ENCODE measurements at places on chromosomes 16 and 17. TPM values are rescaled to one million over a fixed set of nuclear protein-coding genes. Genes with fewer than 3 reads are reported as not detected.
A peak's percentile ranks its signal among the peaks of the same experiment; 100 is the strongest.

DNA sequence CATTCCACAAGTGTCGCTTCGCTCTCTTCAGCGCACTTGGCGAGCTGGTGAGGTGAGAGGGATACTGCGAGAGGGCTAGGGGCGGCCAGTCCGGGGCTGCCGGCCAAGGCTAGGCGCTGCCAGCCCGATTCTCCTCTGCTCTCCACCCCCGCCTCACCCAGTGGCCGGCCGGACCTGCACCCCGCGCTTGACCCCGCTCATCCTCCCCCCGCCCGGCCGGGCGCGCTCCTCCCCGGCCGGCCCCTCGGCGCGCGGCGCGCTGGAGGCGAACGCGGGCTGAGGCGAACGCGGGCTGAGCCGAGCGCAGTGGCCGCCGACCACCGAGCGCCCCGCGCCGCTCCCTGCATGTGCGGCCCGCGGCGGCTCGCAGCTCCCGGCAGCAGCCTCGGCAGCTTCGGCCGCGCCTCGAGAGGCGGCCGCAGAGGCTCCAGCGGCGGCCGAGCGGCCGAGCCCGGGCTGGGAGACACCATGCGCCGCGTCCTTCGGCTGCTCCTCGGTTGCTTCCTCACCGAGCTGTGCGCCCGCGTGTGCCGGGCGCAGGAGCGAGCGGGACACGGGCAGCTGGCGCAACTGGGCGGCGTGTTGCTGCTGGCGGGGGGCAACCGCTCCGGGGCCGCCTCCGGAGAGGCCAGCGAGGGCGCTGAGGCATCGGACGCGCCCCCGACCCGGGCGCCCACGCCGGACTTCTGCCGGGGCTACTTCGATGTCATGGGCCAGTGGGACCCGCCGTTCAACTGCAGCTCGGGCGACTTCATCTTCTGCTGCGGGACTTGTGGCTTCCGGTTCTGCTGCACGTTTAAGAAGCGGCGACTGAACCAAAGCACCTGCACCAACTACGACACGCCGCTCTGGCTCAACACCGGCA lies at the start of gene SHISA9:
Gene SHISA9 (plus strand): TSS at position 2 of the 865 bp plus-strand sequence.
- no peak for DNase-seq

GRCh38 chr17:55230716-55231115 lies 34.0 kb upstream of the HLF start:
- no peak for DNase-seq

The DHX8 gene
- total RNA-seq, result 23.2 TPM

The GPRC5C gene
- total RNA-seq, result 49.4 TPM

GRCh38 chr16:56233795-56234566 lies 42.7 kb downstream of the GNAO1 start:
- DNase-seq, result no peak

DNA sequence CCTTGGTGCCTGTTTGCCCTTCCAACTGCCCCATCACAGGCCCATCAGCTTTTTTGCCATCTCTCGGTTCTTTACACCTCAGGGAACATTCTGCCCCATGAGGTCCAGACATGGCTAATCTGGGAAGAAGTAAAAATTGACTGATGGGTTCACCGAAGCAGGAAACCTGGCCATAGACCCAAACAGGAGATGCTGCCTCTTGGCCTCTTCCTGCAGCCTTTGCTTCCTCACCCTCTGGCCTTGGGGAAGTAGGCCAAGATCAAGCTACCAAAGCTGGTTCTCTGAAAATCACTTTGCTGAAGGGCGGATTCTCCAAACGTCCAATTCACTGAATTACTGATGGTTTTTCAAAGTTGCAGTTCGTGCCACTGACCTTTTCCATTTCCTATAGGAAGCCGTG lies 56.1 kb downstream of the ARSG start:
- DNase-seq, result no peak

DNA sequence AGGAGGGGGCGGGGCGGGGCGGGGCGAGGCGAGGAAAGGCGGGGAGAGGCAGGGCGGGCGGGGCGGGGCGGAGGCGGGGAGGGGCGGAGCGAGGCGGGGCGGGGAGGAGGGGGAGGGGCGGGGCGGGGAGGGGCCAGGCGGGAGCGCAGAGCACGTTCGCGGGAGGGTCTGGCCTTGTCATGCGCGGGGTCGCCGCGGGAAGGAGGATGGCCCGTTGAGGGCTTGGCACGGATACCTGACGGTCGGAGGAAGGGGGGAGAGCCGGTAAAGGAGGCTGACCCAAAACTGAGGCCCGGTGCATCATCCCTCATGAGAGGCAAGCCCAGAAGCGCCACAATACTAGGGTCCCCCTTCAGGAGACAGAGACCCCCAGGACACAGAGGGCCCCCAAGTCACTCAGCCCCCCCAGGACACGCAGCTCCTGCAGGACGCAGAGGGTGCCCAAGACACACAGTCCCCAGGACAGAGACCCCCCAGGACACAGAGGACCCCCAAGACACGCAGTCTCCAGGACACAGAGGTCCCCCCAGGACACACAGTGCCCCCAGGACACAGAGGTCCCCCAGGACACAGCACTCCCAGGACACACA lies 593 bp upstream of the WDR45B start:
- DNase-seq, result peak; percentile 66

The SYNRG gene
- 18.7 TPM for total RNA-seq

- DNase-seq, result no peak
Observed at GRCh38 chr17:71237903-71238538, 882.8 kb upstream of the SOX9 start.

DNA sequence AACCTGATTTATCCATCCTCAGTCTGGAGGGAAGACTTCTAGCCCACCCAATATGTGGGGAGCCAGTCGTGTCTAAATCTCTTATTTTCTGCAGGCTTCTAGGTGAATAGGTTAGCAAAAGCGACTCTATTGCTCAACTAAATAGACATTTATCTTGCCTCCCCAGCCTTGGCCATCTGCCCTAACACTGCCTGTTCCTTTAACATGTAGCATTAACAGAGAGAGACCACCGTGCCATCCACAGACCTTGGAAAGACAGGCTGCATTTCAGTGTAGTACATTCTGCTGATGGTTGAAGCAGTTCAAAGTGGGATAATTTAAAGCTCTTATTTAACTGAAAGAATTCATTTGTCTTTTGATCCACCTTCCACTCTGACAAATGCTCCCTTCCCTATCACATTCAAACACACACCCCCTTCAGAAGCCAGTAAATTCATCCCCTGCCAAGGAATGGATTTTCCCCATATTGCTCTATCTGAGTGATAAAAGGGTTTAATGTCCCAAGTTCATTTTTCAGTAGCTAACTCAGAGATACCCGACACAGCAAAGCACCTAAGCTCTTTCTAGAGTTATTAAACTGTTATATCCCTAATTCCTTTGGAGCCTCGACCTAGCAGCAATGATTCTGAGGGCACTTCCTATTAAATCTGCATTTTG lies 58.1 kb upstream of the COX10 start:
- DNase-seq, result no peak

DNA sequence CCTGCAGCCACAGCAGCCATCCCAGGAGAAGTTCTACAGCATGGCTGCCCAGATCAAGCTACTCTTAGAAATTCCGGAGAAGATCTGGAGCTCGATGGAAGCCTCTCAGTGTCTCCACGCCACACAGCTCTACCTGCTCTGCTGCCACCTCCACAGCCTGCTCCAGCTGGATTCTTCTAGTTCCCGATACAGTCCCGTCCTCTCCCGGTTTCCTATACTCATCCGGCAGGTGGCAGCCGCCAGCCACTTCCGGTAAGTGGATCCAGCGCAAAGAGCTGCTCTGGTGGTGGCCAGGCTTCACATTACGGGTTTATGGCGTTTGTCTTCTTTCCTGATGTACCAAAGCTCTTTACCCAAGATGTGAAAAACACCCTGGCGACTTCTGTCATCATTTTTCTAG lies 3.6 kb downstream of the COG1 start:
- peak; percentile 64 for DNase-seq

The NUDT16L1 gene
- total RNA-seq, result 7.0 TPM

The ITGB3 gene
- total RNA-seq, result 0.84 TPM

DNA sequence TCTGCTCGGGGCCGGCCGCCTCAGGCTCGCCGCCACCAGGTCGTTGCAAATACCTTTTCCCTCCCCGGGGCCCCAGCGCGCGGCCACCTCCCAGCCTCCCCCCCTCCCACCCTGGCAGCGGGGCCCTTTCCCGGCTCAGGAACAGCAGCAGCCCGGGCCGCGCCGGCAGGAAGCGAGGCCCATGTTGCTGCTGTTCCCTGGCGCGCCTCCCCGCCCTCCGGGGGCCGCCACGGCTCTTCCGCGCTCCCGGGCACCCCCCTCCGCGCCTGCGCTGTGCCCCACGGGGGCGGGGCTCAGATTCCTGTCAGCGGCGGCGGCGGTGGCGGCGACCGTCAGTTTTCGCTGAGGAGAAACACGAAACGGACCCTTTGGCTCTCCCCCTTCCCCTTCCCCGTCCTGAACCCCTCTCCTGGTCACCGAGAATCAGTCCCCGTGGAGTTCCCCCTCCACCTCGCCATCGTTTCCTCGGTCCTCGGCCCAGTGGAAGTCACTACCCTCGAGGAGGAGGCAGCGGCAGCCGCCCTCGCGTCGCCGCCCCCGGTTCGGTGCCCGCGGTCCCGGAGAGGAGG lies at the start of gene NFAT5:
Gene NFAT5 (plus strand): TSS at position 296 of the 569 bp plus-strand sequence. CDS start 336 bp downstream, outside the sequence.
- peak; percentile 97 for DNase-seq

- DNase-seq, result no peak
Observed at GRCh38 chr17:72301887-72302286, 181.1 kb downstream of the SOX9 start.

The TMEM100 gene
- total RNA-seq, result 0.60 TPM

The ADGRG1 gene
- total RNA-seq, result 51.3 TPM

DNA sequence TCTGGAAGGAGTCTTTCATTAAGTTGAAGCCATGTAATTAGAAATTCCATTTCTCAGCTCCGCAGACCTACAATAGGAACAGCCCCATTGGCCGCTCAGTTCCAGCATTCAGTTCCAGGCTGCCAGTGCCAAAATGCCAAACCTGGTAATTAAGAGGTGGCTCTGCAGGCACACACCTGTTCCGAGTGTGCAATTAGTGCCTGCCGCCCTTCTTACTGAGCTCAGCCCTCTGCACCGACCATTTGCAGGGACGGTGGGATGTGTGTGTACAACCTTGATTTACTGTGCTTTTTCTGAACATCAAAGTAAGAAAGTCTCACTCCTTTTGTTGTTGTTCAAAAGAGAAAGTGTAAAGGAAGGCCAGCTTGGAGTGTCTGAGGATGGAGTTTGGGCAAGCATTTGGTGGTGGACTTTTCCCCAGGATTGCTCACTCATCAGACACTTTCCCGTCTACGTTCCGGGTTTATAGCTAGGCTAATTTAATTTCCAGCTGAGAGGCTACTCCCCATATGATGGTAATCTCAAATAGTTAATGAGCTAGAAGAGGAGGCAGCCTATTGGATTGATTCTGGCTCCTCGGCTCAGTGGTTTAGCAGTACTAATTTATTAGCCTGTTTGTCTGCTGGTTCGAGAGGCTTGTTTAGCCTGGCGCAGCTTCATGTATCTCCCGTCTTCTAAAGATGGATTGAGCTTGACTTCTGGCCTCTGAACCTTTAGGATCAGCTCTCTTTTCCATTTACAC lies 20.0 kb downstream of the HS3ST3B1 start:
- no peak for DNase-seq

DNA sequence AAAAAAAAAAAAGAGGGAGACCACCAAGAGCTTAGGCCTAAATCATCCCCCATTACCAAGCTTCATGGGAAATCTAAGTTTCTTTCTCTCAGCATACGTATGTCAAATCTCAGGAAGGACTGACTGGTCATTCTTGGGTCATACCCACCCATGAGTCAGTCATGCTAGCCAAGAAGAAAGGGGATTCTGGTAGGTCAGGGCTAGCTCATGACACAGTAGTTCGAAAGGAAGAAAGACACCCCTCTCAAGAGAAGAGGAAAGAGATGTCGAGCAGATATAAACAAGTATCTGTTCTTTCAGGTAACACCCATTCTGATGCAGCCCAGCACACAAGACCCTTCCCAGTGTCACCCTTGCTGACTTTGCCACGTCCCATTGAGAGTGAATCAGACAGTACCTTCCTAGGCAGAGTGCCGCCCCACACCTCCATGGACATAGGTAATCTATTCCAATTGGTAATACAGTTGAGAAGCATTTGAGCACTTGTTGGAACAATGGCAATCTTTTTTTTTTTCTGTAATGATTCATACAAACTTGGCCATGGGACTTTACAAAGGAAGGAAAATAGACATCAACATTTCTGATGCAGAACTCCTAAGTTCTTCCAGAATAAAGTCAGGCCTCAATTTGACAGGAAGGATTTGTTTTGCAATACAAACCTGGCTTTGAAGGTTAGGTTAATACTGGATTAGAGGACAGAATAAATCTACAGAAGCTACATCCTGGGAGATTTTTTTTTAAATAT lies 38.2 kb downstream of the COPRS start:
- no peak for DNase-seq

GRCh38 chr17:6460531-6461161 lies 16.4 kb downstream of the PIMREG start:
- DNase-seq, result no peak
